Inflammatory macrophage (primary cell): ENCODE measurements at places on chromosomes 6 and 20.

DNA sequence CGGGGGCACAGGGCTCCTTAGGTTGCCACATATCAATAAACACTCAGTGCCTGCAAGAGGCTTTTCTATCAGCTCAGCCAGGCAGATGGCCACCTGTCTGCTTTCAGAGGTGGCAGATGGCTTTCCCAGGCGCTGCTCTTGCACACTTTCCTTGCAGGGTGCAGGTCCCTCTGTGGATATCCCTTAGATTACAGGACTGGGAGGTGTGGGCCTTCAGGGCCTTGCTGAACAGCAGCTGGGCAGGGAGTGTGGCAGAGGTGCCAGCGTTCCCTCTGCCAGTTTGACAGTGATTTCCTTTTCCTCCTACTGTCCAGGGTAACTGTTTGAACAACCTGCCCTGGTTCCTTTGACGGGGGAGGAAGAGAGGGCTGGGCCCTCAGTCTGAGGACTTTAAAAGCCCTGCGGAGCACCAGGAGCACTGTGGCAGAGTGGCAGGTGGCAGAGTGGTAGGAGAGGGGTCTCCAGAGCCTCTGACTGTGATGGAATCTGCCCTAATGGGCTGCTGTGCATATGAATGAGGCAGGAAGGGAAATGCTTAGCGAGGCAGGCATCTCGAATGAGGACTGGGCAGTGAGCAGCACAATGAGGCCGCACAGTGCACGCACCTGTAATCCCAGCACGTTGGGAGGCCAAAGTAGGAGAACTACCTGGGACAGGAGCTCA lies 34.2 kb downstream of the ABHD12 start:
- DNase-seq: no peak

GRCh38 chr20:37627060-37627766 lies 66.6 kb upstream of the CTNNBL1 start:
- peak; percentile 23 for DNase-seq

DNA sequence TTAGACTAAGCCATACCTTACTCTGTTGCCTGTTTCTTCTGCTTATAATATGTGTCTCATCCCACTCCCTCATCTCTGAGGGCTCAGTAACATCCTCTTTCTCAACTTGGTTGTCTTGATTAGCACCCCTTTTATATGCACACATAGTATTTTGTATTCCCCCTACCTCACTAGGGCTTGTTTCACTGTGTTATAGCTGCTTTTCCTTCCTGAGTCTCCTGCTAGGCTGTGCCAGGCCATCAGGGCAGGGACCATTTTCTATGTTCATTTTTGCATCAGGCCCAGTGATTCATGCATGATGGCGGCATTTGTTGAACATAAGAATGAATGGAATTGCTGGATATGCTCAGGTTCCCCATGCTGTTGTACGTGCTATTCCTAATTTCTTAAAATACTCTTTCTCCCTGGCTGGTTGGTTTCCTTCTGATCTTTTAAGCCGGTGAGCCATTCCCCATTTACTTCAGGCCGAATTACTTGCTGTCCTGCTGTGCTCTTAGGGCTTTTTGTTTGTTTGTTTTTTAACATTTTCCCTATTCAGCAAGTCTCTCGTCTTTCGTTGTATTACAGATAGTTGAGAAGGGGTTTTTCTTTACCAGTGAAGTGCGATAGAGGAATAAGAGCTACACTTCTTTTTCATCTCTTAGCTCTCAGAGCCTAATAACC lies 183.2 kb downstream of the CARMIL1 start:
- DNase-seq: no peak

DNA sequence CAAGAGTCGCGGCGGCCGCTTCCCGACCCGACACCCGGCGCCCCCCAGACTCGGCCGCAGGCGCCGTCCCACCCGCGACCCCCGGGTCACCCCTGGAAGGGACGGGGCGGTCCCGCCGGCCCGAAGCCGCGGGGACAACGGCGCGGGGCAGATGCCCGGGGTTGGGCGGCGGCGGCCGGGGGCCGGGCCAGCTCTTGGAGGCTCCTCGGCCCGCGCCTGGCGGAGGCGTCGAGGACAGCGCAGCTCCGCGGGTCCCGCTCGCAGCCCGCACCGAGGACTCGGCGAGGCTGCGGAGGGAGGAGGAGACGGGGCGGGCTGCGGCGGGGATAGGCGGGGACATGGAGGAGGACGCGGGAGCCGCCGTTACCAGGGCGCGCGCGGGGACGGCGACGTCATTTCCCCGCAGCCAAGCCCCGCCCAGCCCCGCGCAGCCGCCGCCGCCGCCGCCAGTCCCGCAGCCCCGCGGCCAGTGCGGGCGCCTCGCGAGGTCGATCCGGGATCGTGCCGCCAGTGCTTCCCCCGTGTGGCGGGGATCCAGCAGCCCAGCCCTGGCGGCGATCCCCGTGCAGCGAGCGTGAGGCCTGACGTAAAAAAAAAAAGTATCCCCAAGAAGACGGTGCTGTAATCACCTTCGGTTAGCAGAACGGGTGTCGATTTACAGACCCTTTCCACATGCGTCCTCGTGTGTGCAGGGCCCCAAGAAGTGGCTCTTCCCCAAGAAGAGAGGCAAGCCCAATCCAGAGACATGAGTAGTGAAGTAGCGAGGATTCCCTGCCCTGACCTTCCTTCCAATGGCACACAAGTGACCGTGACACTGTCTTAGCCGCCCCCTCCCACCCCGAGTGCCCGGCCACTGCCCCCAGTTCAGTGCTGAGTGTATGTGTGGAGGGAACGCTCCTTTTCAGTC lies at the start of gene FAM184A:
Gene FAM184A (minus strand): TSS at position 289 of the 907 bp plus-strand sequence. CDS start 365 bp downstream, outside the sequence.
- peak; percentile 20 for DNase-seq

GRCh38 chr6:95923518-95923917 lies 92.3 kb upstream of the FUT9 start:
- DNase-seq: no peak

DNA sequence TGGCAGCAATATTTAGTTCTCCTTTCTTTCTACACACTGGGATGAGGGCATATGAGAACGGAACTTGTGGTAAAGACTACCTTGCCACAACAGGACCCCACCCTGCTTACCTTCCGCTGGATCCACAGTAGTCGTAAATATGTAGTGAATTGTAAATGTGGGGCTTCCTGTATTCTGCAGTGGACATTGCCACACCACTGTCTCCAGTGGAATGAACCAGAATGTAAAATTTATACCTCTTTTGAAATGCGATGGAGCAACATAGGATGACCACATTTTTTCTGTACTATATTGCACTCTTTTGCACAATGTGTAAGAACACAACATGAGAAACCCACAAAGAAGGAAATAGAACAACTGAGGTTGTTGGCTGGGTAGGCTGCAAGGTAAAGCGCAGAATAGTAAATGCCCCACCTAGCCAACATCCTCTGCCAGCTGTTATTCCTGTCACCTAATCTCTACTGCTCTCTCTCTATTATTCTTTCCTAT lies 16.1 kb upstream of the RIPOR2 start:
- DNase-seq: peak; percentile 97

GRCh38 chr20:39986173-39986904 lies 702.7 kb downstream of the MAFB start:
- DNase-seq: peak; percentile 37

- DNase-seq: no peak
These were observed 64.9 kb upstream of the BHLHE23 start for GRCh38 chr20:63071541-63072181.

GRCh38 chr20:17491488-17491887 lies 39.7 kb downstream of the BFSP1 start:
- DNase-seq: no peak

- DNase-seq: no peak
These were observed 595 bp downstream of the HAO1 start for GRCh38 chr20:7939663-7940062.
